ENCODE measurements at places on chromosomes 2 and 18.

GRCh38 chr18:63022429-63023022 lies 297.0 kb downstream of the BCL2 start:
- no peak for DNase-seq

- no peak for DNase-seq
Measured at GRCh38 chr2:238646281-238646680, 201.6 kb upstream of the TWIST2 start.

- DNase-seq, result no peak
Measured at GRCh38 chr2:190050001-190050400, 12.5 kb downstream of the MSTN start.

GRCh38 chr2:65589667-65590066 lies 157.3 kb upstream of the SPRED2 start:
- DNase-seq, result no peak

DNA sequence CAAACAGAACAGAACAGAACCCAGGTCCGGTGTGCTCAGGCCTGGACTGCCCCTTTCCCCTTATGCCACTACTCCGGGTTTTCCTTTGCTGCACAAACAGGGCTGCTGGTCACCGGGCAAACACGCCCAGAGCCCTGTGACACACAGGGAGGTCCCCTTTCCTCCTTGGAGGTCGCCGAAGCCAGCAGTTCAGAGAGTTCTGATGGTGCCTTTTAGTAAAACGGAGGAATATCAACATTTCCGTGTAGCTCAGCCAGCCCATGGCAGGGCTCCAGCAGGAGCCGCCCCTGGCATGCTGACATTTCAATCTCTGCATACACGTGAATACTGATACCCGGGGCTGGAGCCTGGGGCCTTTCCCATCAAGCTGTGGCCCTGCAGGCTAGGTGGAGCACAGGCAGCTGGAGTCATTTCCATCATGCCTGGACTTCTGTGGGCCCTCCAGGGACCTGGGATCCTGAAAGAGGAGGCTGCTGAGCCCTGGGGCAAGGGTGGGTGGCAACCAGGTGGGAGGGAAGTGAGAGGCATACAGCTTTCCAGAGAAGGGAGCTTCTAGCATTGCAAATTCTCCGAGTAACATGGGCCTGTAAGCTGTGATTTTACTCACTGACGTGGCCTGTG lies 91.4 kb upstream of the PXDN start:
- no peak for DNase-seq

- DNase-seq, result no peak
Measured at GRCh38 chr2:240786871-240787311, 33.1 kb downstream of the KIF1A start.

- DNase-seq, result no peak
Measured at GRCh38 chr2:128403814-128404708, 85.4 kb upstream of the HS6ST1 start.

- DNase-seq, result no peak
Measured at GRCh38 chr18:38545071-38545470, 979.5 kb upstream of the CELF4 start.

GRCh38 chr2:88184762-88185161 lies 14.6 kb downstream of the THNSL2 start:
- DNase-seq, result no peak

DNA sequence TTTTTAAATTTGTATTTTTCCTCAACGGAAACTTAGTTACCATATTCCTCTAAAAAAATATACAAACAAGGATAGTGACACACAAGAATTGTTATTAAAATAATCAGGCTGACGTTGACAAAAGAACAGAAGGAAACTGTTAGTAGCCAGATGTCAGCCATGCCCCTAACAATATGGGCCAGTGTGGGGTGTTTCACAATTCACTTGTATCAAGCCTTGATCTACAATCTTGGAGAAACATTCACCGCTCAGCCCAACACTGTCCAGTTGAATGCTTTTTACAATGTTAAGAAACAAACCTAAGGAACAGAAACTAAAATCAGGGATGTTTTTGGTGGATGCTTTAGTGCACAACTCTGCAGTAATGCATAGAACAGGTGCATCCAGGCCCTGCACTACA lies 44.6 kb downstream of the TMEFF2 start:
- DNase-seq, result no peak

GRCh38 chr2:170122883-170123547 lies 54.9 kb upstream of the MYO3B start:
- no peak for DNase-seq

DNA sequence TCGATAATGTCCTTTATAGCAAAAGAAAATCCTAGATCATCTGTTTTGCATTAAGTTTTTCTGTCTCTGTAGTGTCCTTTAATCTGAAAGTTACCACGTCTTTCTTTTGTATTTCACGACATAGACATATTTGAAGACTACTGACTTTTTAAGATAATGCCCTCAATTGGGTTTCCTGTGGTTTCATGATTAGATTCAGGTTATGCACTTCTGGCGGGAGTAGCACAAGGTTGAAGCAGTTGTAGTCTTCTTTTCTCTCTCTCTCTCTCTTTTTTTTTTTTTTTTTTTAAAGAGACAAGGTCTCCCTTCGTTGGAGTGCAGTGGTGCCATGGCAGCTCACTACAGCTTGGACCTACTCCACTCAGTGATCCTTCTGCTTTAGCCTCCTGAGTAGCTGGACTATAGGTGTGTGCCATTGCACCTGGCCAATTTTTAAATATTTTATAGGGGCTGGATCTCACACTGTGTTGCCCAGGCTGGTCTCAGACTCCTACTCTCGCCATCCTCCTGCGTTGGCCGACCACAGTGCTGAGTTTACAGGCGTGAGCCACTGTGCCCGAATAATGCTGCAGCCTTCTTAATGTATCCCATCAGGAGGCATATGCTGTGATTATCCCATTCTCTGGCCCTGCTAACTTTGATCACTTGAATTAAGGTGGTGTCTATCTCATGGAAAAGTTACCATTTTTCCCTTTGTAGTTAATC lies 3.9 kb downstream of the INPP4A start:
- DNase-seq, result no peak

GRCh38 chr2:1505031-1505441 lies 91.8 kb downstream of the TPO start:
- no peak for DNase-seq

GRCh38 chr2:41782306-41783158 lies 265.3 kb upstream of the PKDCC start:
- DNase-seq, result no peak

GRCh38 chr2:77519164-77519887 lies 2.9 kb downstream of the LRRTM4 start:
- DNase-seq, result no peak

DNA sequence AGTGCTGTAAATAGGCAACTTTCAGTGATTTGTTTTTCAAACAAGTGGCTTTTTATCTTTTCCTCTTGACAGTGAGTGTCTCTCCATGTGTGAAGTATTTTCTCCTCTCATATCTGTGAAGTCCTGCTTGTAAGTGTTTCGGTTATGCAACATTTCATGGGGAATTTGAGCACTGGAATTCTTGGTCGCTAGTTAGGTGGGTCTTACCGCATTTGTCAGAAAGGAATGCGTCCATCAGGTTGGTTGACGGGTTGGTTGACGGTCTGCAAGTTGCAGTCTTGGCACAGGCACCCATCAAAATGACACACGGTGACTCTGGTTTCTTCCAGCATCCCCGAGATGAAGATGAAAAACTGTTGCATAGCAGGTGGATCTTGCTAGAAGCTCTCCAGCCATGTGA lies 109.8 kb downstream of the AGAP1 start:
- no peak for DNase-seq

DNA sequence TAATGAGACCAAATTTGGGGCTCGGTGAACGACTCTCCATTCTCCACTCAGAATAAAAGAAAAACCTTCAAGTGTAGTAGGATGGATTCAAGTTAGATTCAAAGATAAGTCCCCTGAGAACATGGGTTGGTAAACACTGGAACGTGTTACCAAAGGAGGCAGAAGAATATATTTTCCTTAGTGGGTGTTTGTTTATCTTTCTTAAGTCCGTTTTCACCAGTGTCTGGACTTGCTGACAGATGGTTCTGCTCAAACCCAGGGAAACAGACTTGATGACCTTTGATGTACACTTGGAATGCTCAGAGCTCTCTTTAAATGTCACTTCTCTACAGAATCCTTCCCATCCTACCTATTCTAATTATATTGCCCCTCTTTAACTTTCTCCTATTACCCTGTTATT lies 310.3 kb upstream of the ZNF521 start:
- DNase-seq, result no peak

- no peak for DNase-seq
Measured at GRCh38 chr2:59974051-59974766, 579.2 kb downstream of the BCL11A start.

DNA sequence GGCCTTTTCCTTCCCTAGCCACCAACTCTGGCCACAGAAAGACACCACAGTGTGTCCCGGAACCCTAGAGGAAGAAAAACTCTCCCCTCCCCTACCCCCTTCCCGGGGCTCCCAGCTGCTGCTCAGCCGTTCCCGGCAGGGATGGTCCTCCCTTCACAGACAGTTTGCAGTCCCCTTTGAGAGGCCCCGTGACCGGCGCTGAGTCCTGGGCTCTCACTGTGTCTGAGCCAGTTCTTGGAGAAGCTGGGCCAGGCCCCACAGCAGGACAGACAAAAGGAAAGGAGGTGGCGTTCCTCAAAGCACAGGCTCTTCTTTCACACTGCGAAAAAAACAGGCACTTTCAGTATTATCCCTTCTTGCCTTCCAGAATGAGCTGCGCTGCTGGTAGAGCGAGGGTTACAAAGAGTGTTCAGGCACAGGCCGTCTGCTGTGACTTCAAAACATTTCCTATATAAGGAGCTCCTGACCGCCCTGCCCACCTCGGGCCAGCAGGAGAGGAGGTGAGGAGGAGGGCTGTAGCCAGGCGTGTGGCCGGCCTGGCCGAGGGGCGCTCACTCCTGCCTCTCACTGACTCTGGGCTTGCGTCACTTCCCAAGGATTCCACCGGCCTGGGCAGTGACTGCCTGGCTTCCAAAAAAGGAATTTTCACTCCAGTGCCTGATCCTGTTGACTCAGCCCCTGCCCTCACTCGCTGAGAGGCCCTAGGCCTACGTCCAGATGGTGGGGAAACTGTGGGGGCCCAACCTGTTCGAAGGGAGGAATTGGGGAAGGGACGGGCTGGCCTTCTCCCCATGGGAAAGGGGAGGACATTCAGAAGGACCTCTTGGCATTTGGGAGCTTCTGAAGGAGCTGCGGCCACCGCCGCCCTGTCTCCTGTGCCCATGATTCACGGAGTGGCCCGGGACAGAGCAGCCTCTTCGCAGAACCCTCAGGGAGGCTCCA lies 24.9 kb downstream of the CIDEA start:
- DNase-seq, result no peak

DNA sequence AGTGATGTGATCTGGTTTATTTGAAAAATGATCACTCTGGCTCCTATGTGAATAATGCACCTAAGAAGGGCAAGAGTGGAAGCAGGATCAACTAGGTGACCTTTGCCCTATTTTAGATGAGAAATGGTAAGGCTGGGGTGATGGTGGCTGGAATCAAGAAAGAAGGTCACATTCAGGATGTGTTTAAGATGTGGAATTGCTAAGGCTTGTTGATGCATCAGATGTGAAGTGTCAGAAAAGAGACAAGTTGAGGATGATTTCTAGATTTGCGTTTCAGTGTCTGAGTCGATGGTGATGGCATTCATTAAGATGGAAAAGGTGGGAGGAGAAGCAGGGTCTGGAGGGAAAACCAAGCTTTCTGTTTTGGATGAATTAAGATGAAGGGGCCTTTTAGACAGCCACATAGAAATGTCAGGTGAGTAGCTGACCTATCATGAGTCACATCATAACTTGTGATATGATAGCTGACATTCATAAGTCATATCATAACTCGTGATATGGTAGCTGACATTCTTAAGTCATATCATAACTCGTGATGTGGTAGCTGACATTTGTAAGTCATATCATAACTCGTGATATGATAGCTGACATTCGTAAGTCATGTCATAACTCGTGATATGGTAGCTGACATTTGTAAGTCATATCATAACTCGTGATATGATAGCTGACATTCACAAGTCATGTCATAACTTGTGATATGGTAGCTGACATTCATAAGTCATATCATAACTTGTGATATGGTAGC lies 101.2 kb upstream of the SEC11C start:
- DNase-seq, result no peak

DNA sequence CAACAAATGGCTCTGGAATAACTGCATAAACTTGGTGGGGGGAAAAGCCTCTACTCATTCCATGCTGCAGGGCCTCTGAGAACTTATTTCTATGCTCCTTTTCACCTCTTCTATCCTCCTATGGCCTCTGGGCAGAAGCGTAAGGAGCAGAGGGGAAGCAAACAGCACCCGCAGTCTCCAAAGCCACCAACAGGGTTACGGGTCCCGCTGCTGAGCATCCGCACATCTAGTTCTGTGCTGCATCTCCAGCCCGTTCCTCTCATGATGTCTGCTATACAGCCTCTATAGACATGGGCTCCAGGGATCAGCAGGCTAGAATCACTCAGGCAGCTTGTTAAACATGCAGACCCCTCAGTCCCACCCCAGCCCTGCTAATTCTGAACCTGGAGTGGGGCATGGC lies 25.9 kb downstream of the PSTPIP2 start:
- DNase-seq, result no peak

DNA sequence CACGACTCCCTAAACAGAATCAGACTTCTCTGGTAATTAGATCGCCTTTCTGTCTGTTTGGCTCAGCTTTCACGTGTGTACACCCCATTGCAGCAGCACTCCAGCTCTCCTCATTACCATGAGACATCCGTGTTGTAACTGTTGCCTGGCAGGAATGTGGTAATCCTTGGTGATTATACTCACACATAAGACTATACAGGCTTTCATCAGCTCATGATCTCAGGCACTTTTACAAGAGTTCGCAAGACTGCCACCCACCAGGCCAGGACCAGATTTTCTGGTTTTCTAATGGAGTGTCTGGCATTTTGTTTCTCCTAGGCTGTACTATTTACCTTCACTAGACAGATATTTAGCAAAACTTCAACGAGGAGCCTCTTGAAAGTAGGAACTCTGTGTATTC lies 50.2 kb downstream of the ACVR1 start:
- no peak for DNase-seq
